ENCODE measurements at places on chromosomes 7 and 10.
A peak's percentile ranks its signal among the peaks of the same experiment; 100 is the strongest.

DNA sequence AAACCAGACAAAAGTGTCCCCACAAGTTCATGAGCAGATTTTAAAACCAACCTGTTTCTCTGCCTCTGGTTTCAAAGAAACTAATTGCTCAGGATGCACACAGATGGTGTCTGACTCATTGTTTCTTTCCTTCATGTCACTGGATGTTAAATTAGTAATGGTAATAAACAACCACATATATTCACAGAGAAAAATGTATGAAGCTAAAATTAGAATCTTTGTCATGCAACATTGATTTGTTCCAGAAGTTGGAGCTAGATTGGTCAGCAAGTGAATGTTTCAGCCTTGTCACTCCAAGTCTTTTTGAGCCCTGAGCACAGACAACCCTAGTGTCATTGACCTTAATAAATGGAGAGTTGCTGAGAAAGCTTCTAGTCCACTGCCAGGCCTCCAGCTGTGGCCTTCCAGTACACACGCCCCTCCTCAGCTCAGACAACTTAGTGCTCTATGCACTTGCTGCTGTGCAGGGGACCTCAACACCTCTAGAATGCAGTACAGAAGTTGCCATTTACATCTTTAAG is 175.9 kb downstream of the CCDC71L start:
- DNase-seq: peak; percentile 89

- DNase-seq: no peak
These were observed 513.8 kb upstream of the AKR1E2 start for GRCh38 chr10:4312051-4312835.

GRCh38 chr10:34520084-34520483 is 295.0 kb downstream of the PARD3 start:
- no peak for DNase-seq

DNA sequence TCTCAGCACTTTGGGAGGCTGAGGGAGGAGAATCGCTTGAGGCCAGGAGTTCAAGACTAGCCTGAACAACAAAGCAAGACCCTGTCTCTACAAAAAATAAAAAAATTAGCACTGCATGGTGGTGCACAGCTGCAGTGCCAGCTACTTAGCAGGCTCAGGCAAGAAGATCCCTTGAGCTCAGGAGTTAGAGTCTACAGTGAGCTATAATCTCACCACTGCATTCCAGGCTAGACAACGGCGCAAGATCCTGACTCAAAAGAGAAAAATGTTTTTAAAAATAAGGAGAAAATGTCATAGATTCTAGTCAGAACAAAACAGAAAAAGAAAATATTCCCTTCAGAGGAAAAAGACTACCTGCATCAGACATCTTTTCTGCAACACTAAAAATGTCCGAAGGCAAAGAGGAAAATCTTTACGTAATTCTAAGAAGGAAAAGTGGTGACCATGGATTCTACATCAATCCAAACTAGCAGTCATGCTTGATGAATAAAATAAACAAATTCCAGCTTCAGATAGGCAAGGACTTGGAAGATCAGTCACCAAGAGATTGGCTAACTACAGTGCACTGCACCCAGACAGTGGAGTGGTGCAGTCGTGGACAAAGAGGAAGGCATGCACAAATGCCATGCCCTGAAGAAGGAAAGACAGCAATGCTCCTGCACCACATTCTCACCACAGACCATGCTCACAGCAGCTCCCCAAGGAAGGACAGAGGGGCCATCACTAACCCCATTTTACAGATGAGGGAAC is 54.3 kb downstream of the ERCC6 start:
- DNase-seq: peak; percentile 15

DNA sequence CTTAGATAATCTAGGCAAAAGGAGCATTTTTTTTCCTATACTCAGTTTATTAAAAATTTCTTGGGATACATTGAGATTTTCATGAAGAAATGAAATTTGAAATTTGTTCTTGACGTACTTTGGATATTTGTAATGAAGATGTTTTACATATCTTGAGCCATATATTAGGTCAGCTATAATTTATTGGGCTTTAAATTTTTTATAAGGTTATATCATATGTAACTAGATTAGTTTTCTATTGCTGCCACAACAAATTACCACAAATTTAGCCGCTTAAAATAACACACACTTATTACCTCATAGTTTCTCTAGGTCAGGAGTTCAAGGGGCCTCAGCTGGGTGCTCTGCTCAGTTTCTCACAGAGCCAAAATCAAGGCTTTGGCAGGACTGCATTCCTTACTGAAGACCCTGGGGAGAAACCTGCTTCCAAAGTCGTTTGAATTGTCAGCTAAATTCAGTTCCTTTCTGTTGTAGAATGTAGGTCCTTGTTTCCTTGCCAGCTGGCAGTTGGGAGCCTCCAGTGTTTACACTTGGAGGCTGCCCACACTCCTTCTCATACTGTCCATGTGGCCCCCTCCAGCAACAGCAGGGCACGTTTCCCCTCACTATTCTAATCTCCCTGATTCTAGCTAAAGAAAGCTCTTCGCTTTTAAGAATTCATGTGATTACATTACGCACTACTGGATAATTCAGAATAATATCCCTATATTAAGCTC is 42.6 kb upstream of the DNAH11 start:
- DNase-seq: no peak

- DNase-seq: peak; percentile 30
These were observed 377.6 kb downstream of the PHTF2 start for GRCh38 chr7:78176171-78176570.

DNA sequence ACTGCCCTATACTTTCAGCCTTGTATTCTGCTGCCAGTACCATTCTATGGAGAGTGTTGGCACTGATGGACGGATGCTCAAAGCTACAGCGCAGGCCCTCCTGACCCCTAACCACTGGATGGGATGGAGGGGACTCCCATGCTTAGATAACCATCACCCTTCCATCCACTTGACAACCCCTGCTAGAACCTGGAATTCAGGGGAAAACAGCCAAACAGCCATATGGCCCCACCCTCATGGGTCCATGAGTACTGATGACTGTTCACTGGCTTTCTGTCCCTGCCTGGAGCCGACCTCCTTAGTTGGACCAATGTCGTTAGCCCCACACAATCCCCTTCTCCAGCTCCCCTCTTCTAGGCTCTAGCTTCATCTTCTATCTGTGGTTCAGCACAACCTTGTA is 16.2 kb downstream of the DUSP5 start:
- DNase-seq: no peak

DNA sequence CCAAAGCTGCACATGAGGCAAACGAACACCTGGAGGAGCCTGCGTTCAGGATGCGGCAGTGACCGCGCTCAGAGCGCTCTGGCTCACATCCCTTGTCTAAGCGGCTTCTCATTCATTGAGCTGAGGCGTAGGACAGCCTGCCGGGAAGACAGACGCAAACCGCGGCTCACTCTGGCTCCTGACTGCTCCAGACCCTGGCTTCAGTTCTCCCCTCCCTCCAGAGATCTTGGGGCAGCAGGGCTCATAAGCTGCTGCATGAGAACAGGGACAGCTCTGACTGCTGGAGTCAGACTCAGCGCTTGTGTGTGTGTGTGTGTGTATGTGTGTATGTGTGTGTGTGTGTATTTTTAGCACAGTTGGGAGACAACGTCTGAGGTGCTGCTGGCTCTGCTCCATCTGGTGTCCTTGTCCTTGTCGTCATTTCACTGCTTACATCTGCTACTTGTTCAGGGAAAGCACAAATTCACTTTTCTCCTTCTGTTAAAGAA is 15.8 kb upstream of the LYZL2 start:
- peak; percentile 58 for DNase-seq

GRCh38 chr7:143973870-143974416 is 19.3 kb downstream of the OR2F1 start:
- no peak for DNase-seq

Data from fibroblast of skin of right quadriceps (primary cell).